ENCODE measurements at places on chromosomes 11 and 22.

DNA sequence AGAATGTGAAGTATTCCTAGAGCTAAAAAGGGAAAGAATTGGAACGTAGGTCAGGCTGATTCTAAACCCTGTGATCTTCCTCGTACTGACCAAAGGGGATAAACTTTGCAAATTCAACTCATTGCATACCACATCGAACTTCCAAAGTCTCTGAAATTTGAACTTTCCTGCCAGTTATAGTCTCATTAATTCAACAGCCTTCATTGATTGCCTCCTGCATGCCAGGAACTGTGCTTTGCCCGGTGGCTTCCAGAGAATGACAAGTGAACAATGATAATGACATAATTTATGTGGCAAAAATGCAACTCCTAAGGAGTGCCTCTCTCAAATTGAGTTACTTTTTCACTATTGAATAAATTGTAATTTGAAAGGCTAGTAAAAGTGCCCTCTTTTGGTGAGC is 107.7 kb upstream of the LDLRAD3 start:
- no peak for DNase-seq

GRCh38 chr22:21682385-21683175 is 16.8 kb downstream of the PPIL2 start:
- no peak for DNase-seq

DNA sequence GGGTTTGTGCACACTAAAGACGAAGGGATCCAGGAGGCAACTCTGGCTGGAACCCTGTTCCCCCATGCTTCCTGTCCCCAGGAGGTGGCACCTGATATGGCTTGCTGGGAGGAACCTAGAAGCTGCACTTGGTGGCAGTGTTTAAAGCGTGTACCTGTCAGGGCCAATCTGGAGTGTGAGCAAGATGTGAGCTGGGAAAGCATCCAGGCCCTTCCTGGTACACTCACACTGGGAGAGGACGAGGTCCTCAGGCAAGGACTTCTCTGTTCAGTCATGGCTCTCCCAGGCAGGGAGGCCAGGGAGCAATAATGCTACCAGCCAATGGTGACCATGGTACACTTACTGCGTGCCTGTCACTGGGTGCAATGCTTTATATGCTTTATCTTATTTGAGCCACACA is 130.7 kb upstream of the NECTIN1 start:
- DNase-seq, result no peak

DNA sequence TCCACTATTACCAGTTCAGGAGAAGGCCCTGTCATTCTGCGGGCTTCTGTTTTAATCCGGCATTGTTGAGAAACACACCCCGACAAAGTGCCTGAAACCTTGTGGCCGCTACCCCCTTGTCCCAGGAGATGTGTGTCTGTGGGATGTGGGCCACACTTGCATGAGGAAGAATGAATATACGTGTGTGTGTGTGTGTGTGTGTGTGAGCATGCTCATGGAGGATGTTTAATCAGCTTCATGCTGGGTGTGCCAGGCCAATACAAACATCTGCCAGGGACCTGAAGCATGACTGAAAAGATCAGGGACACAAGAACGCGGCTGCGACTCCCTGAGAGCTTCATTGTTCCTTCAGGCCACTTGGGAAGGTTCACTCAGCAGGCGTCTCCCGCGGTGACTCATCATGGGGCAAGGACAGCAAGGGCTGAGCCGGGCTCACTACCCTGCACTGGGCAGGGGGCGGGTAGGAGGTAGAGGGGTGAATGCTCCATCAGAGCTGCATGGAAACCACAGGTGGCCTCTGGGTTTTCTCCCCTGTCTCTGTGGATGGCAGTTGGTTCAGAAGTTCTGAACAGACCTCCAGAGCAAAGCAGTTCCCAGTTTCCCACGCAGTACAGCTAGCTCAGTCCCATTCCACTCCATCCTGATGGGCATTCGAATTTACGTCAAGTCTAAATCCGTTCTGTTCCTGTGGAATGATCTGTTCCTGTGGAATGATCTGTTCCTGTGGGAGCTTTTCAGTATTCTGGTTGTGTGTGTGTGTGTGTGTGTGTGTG is 7.0 kb upstream of the MALAT1 start:
- no peak for DNase-seq

DNA sequence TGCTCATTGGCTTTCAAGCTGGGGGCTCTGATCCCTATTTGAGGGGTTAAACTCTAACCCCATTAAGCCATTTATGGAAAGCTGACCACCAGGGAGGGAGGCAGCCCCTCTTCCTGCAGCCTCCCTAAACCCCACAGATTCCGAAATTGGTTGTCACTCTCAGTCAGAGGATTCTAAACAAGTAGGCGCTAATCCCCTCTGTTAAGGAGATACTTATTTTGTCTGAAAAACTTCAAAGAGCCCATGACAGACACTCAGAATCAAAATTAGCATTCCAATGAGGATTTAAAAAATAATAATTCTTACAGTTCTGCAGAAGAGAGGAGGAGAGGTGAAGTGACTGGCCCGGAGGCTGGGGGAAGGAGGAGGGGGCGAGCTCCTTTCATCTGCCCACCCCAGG is 69.7 kb upstream of the LMO1 start:
- DNase-seq, result no peak

DNA sequence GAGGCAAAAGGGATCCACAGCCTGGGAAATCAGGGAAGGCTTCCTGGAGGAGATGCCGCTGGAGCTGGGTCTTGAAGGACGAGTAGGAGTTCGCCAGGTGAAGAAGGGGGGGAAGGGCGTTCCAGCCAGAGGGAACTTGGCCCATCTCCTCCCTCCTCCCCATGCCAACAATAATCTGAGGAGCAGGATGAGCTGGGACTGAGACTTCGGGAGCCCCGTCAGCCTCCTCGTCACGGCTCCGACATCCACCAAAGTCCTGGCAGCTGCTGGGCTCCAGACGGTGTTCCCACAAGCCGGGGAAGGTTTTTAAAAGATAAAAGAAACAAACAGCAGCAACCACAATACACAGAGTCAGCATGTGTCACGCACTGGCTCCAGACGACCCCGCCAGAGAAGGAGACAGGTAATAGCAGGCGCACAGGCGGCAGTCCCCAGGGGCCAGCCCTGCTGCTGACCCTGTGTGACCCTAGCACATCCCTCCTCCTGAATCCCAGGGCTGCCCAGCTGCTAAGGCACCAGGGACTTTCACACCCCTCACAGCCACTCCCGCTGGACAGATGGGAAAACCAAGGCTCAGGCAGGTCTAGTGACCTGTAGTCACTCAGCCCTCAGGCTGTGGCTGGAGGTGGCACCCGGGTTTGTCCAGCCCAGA is 37.3 kb downstream of the NUP50 start:
- DNase-seq, result no peak

DNA sequence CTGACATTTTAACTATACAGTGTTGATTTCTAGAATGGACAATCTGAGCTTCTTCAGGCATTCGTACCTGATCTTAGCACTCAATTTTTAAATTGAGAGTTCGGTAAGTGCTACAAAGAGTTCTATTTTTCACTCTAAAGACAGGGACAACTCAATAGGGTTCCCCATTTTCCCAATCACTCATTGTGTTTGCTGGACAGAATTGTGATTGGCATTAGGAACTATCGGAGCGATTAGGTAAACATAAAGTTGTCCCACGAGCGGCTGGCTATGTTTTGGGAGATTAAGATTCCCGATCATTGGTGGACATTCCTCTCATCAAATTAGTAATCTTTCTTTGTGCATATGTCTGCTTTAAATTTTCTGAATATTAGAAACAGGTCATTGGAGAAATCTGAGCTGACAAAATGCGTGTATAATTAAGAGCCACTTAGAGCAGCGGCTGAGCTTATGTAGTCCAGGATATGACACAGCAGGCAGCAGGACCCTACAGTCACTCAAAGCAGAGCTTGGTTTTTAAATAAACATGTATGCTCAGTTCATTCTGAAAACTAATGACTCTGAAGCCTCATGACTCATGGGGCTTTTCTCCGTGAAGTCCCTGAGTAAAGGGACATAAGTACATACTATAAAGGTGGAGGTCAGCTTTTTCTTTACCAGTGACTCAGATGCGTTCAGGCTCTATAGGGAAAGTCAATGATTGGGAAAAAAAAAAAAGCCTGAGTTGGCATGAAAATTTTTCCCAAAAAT is 109.4 kb downstream of the GRIA4 start:
- DNase-seq, result no peak

DNA sequence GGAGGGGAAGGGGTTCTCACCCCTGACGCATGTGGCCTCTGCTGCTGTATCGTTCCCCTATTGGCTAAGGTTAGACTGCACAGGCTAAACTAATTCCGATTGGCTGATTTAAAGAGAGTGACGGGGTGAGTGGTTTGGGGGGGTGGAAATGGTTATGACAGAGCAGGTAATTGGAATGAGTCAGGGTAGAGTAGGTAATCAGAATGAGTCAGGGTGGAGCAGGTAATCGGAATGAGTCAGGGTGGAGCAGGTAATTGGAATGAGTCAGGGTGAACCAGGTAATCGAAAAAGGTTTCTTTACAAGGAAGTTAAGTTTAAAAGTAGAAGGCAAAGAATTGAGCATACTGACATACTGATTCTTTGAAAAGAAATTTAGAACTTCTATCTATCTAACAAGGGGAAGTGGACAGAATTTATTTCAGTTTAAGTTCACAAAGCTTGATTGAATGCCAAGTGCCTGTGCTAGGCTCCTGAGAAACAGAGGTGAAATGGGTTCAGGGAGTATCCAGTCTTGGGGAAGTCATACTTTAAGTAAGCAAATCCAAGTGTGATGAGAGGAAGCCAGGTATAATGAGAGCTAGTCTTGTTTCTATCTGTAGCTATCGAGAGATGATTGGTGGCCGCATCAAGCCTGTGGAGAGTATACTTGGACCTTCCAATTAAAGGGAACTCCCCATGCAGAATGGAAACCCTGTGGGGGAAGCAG is 58.0 kb downstream of the C11orf91 start:
- DNase-seq, result no peak

GRCh38 chr11:47514825-47515647 is 37.9 kb downstream of the CELF1 start:
- DNase-seq, result no peak

GRCh38 chr11:2927851-2928604 is 1.2 kb downstream of the PHLDA2 start:
- no peak for DNase-seq

- no peak for DNase-seq
Observed at GRCh38 chr22:45120931-45121330, 42.8 kb upstream of the NUP50 start.

DNA sequence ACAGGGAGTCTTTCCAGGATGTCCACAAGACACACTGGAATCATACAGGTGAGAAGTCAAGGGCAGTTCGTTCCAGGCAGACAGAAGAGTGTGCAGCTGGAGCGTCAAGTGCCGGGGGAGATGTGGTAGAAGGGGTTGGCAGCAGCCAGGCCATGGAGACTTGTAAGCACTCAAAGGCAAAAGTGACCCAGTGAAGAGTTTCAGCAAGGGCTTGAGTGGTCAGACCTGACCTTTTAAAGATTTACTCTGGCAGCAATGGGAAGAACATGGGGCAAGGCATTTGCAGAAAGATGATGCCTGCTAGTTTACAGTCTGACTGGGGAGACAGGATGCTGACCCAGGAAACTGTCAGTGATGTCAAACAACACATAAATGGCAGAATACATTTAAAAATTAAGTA is 29.0 kb downstream of the P4HA3 start:
- no peak for DNase-seq

- DNase-seq, result no peak
Observed at GRCh38 chr22:45547731-45548130, 45.0 kb downstream of the FBLN1 start.

DNA sequence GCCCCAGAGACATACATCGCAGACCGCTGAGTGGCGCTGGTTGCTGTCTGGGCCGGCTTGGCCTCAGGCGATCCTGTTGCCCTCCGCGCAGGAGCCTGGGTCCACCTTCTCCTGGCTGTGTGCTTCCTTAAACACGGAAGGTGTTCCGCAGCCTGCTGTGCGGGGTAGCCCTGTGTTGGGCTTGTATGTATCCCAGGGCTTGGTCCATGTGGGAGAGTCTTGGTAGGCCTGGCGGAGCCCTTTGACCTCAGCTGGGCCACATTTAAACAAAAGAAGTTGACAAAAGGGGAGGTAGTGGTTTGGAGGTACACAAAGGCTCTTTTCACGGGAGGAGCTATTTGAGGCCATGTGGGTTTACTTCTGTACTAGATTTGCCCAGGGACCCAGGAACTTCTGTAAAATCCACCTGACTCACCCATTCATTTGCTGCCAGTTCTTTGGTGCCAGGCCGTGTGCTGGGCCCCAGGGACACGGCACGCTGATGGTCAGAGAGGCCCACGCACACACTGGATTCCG is 11.0 kb upstream of the GRAMD4 start:
- no peak for DNase-seq

GRCh38 chr11:103898065-103898464 is 138.4 kb upstream of the DDI1 start:
- no peak for DNase-seq

- no peak for DNase-seq
Observed at GRCh38 chr22:29499852-29500251, 19.8 kb downstream of the NEFH start.

- peak; percentile 70 for DNase-seq
Observed at GRCh38 chr11:65078151-65078550, 5.7 kb downstream of the CDCA5 start.

- no peak for DNase-seq
Observed at GRCh38 chr11:126410649-126411048, 55.2 kb downstream of the ST3GAL4 start.

DNA sequence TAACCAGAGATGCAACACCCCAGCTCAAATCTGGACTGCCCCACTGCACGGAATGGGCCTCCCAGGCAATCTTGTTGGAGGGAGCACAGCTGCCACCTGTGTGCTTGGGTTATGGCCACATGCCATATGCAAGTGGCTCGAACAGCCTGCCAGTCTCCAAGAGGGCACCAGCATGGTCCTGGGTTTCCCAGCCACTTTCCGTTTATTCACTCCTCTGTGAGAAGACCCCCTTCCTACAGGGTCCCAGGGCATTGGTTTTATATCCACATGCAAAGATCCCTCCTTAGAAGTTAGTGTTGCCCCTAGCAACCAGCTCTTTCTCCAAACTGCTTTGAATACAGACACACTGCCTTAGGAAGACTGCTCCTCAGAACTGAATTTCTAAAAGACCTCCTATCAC is 487.8 kb downstream of the BUD13 start:
- DNase-seq, result no peak

- no peak for DNase-seq
Observed at GRCh38 chr11:1608363-1608762, at the start of gene KRTAP5-3. TSS of gene KRTAP5-3 (minus strand) at chr11:1608463. CDS start at chr11:1608385, 78 bp downstream.

DNA sequence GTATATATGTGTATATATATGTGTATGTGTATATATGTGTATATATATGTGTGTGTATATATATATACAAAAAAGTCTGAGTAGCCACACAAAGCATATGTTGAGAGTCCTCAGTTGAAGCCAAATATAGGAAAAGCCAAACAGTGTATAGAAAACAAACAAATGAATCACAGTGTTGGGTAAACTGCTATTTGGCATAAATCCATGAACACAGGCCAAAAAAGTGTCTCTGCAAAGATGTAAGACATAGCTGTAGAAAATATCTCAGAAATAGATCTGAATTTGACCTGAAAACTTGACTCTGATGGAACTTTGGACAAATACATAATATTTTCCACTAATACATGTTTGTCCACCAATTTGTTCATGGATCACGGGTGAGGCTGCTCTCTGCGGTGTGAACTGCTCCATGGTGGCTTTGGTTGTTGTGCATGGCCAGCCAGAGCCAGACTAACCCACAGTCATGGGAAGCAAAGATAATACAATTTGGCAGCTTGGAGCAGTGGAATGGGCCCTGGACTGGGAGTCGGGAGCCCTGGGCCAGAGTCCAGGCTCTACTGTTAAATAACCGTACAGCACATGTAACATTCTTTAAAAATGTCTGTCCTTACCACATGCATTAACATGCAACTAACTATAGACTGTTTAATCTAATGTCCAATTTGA is 76.9 kb upstream of the EED start:
- DNase-seq, result no peak

- no peak for DNase-seq
Observed at GRCh38 chr11:11302565-11302964, 50.5 kb downstream of the CSNK2A3 start.
